CD4-positive, alpha-beta T cell treated with Interleukin-10 for 1 hour (primary cell): ENCODE measurements at places on chromosomes 11 and 22.
A peak's percentile ranks its signal among the peaks of the same experiment; 100 is the strongest.

DNA sequence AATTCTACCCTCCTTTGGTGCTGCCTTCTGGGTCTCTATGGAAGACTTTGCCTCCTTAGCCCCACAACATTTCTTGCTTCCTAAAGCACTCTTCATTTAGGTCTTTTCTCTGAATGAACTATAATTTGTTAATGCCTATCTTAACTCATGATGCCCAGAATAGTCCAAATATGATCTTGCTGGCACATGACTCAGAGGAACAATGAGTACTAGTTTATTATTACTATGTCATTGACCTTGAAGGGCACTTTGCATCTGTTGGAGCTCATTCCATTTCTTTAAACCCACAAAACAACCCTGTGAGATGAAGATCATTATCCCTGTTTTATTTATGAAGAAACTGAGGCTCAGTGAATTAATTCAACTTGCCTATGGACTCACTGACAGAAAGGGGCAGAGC, 320.2 kb upstream of the PLET1 start:
- no peak for DNase-seq

- no peak for DNase-seq
These were observed 44.4 kb downstream of the INSC start for GRCh38 chr11:15159085-15159484.

DNA sequence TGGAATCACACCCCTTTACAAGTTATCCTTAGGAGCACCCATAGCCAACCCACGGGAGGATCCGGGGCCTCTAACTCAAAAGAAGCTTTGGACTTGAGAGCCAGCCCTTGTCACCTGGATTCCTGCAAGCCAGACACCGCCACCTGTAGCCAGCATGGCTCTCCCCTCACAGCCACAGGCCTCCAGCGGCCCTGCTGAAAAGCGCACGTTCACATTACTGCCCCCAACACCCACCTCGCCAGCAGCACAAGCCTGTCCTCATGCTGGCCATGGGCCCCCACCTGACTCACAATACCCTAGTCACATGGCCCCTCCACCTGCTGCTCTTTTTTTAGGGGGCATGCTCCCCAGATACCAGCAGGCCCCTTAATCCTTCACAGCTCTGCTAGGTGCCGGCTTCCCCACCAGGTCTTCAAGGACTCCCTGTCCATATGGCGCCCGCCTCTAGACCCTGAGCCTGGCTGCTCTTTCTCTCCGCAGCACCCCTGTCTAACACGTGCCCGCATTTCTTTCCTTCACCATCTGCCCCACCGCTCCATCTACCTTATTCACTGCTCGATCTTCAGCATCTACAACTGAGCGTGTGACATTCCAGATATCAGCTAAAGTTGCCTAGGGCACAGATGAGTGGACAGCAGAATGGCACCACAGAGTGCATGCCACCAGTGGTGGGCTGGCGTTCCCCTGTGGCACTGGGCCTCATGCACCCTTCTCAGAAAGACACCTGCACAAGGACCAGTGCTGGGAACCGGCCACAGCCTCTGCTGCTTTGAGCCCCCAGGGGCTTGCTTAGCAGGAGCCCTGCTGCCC, 6.6 kb downstream of the CARS1 start:
- DNase-seq, result no peak

DNA sequence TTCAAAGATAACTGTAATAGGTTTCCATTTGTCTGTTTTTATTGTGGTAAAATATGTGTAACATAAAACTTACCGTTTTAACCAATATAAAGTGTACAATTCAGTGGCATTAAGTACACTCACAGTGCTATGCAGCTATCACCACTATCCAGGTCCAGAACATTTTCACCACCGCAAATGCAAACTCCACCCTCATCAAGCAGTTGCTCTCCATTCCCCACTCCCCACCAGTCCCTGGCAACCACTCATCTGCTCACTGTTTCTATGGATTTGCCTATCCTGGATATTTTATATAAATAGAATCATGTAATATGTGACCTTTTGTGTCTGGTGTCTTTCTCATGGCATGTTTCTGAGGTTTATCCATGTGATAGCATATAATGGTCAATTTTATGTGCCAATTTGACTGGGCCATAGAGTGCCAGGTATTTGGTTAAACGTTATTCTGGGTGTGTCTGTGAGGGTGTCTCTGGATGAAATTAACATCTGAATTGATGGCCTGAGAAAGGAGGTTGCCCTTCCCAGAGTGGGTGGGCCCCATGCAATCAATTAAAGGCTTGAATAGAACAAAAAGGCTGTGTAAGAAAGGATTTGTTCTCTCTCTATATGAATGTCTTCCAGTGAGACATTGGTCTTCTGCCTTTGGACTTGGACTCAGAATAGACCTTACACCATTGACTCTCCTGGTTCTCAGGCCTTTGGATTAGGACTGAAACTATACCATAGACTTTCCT, 17.2 kb upstream of the SMCO4 start:
- no peak for DNase-seq

GRCh38 chr11:122673701-122674100, 18.2 kb downstream of the UBASH3B start:
- no peak for DNase-seq

DNA sequence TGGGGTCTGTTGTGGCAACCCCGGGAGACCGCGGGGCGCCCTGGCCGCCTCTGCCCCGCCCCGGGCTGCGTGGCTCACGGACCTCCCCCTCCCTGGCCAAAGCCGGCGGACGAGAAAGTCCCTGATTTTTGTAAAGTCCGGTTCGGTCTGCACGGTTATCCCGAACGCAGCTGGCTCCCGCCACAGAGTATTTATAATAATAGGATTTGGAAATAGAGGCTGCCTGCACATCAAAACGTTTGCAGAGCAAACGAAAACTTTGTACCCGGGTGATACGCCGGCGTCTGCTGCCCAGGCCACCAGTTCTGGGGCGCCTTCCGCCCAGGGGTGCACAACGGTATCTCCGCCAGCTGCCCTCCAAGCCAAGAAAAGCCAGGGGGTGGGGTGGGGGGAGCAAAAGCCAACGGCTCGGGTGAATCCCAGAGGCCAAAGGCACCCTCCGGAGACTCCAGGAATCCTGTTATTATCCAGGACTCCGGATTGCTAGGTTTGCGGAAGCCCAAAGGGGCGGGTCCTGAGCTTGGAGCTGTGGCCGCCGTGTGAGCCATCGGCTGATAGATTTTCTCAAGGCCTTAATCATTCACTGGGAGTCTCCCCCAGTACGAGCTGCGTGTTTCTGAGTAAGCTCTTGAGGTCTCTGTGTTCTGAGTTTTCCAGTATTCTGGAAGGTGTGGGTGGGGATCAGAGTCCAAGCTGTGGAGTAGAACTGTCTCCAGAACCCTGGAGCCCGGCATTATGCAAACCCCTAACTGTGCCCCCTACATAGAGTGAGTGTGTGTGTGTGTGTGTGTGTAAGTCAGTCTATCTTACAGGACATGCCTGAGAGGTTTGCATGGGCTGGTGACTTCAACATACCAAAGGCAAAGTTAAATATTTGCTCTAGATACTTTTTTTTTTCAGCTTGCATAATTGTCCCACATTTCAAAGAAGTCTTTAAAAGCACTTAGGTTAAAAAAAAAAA, 673 bp upstream of the SHANK2 start:
- no peak for DNase-seq

DNA sequence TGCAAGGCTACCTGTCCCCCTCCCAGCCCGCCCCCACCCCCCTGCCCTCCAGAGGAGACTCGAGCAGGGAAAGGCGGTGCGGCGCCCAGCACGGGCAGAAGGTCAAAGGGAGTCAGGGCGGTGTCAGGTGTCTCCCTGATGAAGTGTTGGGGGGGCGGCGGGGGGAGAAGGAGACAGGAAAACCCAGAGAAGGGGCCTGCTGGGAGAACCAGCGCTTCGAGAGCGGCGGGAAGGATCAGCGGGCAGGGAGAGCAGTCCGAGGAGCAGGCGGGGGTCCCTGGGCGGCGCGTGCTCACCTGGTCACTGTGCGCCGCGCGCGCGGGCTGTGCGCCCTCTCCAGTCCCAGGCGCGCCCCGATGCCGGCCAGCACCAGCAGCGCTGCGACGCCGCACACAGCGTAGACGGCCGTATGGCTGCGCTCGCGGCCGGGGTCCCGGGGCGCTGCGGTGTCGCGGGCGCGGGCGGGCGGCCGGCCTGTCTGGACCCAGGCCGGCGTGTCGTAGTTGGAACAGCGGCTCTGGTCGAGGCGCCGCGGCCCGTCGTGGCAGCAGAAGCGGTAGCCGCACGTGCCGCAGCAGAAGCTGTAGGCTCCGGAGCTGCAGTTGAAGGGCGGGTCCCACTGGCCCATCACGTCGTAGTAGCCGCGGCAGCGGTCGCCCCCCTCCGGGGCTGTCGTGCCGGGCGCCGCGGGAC, 886 bp downstream of the SHISA8 start:
- DNase-seq, result no peak

DNA sequence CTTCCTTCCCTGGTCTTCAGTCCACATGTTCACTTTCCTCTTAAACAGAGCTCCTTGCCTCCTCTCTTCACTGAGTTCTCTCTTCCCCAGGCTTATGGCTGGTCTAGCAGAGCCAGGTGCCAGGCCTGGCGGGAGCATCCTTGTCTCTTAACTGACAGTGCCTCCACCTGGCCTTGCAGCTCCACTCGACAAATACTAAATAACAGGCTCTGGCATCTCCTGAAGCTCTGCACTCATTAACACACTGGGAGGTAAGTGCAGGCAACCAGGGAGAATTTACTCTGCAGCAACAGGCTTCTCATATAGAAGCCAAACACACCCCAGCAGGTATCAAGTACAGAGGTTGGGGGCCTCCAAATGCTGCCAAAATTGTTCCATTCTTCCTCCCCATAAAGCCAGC, 438.1 kb downstream of the SOX6 start:
- DNase-seq, result no peak

- no peak for DNase-seq
These were observed 10.8 kb downstream of the C1QTNF6 start for GRCh38 chr22:37177221-37177620.

DNA sequence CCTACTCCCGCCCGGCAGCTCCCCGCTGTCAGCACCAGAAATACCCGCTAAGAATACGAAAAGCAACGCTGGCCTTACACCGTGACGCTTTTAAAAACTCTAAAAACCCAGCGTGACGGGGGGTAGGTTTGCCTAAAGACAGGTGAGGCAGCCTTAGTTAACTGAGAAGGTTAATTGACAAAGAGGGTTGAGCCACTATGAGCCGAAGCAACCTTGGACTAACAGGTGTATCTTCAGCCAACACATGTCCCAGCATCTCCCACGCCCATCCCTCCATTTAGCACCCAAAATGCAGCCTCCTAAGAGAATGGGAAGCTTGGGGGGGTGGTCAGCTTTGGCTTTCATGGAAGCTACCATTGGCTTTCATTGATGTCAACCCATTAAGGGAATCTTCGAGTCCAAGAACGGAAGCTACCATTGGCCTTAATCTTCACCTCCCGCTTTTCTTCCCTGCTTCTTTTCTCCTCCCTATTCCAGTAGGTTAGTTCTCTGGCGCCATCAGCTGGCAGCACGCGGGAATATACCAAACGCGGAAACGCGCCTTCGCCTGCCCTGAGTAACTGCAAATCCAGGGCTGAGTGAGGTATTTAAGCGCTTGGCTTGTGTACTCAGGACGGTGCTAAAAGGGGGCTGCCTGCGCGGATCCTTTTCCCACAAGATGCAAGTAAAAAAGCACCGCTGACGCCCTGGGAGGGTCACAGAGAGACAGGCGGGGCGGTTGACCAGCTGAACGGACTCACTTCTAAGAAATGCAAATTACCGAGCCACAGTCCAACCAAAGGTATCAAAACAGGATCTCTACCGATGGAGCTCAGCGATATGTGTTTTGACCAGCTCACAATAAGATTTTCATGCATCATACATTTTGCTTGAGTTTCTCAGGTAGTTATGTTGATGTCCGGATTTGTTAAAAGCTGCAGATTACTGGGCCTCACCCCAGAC, 38.5 kb upstream of the GLYATL1 start:
- DNase-seq, result peak; percentile 8

DNA sequence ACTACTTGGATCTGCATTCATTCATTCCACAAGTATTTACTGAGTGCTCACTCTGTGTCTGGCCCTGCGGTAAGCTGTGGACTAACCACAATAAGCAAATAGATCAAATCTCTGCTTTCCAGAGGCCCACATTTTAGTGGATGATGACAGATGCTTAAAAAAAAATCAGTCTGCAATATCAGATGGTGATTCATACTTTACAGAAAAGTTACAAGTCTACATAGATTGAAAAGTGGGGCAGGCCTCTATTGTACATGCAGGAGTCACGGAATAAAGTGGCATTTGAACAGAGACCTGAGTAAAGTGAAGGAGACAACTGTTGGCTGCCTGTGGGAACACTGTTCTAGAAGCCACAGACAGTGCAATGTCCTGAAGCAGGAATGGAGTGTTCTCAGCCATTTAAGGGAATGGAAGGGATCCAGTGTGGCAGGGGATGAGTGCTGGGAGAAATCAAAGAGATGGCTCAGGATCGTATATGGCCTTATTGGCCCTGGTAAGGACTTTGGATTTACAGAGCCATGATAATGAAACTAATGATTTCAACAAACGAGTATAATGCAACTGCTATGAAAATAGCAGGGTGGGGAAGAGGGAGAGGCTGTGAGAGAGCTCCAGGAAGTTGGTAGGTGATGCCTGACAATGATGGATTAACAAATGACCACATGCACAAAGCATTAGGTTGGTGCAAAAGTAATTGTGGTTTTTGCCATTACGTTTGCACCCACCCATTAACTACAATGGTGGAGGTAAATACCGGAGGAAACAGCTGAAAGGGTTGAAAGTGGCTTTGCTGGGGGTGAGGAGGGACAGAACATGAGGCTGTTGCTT, 31.1 kb downstream of the TMEM45B start:
- DNase-seq, result peak; percentile 32

GRCh38 chr22:20904008-20904979, 12.9 kb upstream of the CRKL start:
- no peak for DNase-seq

DNA sequence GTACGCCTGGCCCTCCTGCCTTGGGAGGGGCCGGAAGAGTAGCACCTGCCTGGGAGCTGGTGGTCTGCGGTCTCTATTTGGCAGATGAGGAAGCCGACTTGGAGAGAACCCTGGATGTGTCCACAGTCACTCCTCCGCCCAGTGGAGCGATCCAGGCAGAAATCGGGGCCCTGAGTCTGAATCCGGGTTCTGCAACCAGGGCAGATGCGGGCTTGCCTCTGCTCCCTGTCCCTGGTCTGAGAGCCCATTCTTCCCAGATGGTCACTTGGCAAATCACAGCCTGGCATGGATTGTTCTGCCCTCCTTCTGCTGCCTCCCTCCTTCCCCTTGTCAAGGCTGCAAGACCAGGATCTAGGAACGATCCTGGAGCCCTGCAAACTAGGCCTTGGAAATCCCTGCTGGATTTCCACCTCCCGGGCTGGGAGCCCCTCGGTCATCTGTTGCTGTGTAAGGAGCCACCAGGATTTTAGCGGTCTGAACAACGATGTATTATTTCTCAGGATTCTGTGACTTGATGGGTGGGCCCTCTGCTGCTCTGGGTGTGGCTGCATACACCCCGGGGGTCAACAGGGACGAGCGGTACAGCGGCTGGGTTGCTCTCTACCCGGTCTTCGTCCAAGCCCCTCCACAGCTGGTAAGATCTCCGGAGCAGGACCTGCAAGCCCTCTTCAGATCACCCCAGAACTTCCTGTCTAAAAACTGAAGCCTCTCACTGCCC, 2.0 kb upstream of the ASCL2 start:
- DNase-seq, result no peak

- no peak for DNase-seq
These were observed 10.6 kb upstream of the CDC42EP1 start for GRCh38 chr22:37549704-37550059.

GRCh38 chr11:46900091-46900746, 18.1 kb downstream of the LRP4 start:
- no peak for DNase-seq

- DNase-seq, result no peak
These were observed 40.3 kb upstream of the RASSF10 start for GRCh38 chr11:12968826-12969225.
